ENCODE measurements at places on chromosomes 7 and 10.

GRCh38 chr10:47035171-47035818, 124.1 kb downstream of the PTPN20 start:
- H3K4me1 ChIP-seq, result no peaks in the 10 kb centered on the region
- peaks cover 4% of the 10 kb centered on the region for H3K27me3 ChIP-seq
- DNase-seq, result no peak
- no peak overlapping the region for H3K4me3 ChIP-seq
- no peak overlapping the region for H3K27ac ChIP-seq

DNA sequence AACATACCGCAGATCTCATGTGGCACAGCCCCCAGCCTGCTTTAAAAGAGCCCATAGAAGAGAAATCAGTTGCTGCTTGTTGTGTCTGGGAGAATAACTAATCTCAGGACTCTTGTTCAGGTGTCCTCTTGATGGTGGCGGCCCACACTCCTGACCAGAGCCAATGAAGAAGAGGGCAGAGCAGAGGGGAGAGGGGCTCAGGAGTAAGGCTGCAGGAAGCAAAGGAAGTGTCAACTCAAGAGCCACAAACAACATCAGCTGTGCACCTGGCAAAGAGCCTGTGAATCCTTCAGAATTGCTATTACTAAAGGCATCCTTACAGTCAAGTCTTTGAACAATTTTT, 59.8 kb upstream of the PTN start:
- no peaks in the 10 kb centered on the region for H3K36me3 ChIP-seq
- no peaks in the 10 kb centered on the region for H3K27me3 ChIP-seq
- no peak overlapping the region for H3K4me3 ChIP-seq
- no peak overlapping the region for H3K27ac ChIP-seq
- DNase-seq, result no peak

- H3K27ac ChIP-seq, result peak overlapping the region; percentile 22
- H3K4me3 ChIP-seq, result no peak overlapping the region
- H3K36me3 ChIP-seq, result peaks cover 27% of the 10 kb centered on the region
- peaks cover 9% of the 10 kb centered on the region for H3K4me1 ChIP-seq
Measured at GRCh38 chr7:118194571-118194970, 10.6 kb downstream of the LSM8 start.

DNA sequence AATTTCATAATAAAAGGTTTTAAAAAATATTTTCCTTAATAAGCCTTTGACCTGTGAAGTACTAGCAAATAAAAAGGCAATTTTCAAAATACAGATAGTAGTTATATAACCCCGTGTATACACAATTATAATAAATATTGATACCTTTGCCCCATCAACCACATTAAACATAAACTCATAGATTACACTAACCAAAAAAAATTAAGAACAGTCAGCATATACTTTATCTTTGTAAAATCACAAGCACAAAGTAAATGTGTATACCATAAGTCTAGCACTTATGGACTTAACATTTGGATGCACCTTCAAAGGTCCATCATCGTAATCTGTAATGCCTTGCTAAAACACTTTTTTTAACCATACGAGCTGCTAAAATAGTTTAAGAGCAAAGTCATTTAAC, 123.4 kb downstream of the SNX13 start:
- H3K27me3 ChIP-seq, result no peaks in the 10 kb centered on the region
- no peaks in the 10 kb centered on the region for H3K4me1 ChIP-seq
- peaks cover 20% of the 10 kb centered on the region for H3K36me3 ChIP-seq
- H3K4me3 ChIP-seq, result no peak overlapping the region

DNA sequence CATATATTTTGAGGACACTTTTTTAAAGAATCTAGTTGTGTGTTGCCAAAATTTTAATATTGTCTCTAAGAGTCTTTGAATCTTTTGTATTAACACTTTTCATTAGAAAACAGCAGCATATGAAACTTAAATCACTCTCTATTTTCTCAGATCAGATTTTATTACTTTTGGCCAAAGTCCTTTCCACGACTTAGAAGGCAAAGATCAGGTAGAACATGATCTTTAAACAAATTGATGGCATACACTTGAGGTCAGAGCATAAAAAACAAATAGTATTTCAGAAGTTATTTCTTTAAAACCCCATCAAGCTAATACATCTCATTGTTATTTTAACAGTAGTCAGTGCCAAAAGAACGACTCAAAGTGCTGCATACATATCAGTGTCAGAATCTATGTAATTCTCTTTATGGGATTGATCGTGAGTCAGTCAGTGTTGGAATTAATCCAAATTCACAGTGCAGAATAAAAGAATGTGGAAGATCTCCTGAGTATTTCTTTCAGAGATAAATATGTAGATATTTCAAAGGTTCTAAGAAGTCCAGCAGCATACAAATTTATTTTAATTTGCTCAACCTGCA, 9.6 kb upstream of the AGMO start:
- no peak overlapping the region for H3K4me3 ChIP-seq
- no peak overlapping the region for H3K27ac ChIP-seq
- no peaks in the 10 kb centered on the region for H3K27me3 ChIP-seq
- no peaks in the 10 kb centered on the region for H3K36me3 ChIP-seq
- no peak for DNase-seq
- no peaks in the 10 kb centered on the region for H3K4me1 ChIP-seq

- no peaks in the 10 kb centered on the region for H3K27me3 ChIP-seq
- peaks cover 3% of the 10 kb centered on the region for H3K4me1 ChIP-seq
- H3K36me3 ChIP-seq, result no peaks in the 10 kb centered on the region
- DNase-seq, result no peak
- H3K4me3 ChIP-seq, result no peak overlapping the region
Measured at GRCh38 chr7:20653636-20654035, 38.2 kb downstream of the ABCB5 start.

GRCh38 chr7:50509459-50509858, 55.7 kb downstream of the DDC start:
- H3K4me1 ChIP-seq, result peaks cover 4% of the 10 kb centered on the region
- no peak overlapping the region for H3K27ac ChIP-seq
- DNase-seq, result no peak
- H3K36me3 ChIP-seq, result no peaks in the 10 kb centered on the region
- no peak overlapping the region for H3K4me3 ChIP-seq

- H3K36me3 ChIP-seq, result no peaks in the 10 kb centered on the region
- no peak for DNase-seq
- H3K4me3 ChIP-seq, result no peak overlapping the region
- peaks cover 1% of the 10 kb centered on the region for H3K4me1 ChIP-seq
- no peak overlapping the region for H3K27ac ChIP-seq
- H3K27me3 ChIP-seq, result peaks cover 16% of the 10 kb centered on the region
Measured at GRCh38 chr7:116932566-116932965, 20.7 kb upstream of the ST7 start.

GRCh38 chr10:98246911-98247805, 20.8 kb downstream of the LOXL4 start:
- H3K36me3 ChIP-seq, result peaks cover 48% of the 10 kb centered on the region
- H3K4me3 ChIP-seq, result no peak overlapping the region
- no peaks in the 10 kb centered on the region for H3K27me3 ChIP-seq

DNA sequence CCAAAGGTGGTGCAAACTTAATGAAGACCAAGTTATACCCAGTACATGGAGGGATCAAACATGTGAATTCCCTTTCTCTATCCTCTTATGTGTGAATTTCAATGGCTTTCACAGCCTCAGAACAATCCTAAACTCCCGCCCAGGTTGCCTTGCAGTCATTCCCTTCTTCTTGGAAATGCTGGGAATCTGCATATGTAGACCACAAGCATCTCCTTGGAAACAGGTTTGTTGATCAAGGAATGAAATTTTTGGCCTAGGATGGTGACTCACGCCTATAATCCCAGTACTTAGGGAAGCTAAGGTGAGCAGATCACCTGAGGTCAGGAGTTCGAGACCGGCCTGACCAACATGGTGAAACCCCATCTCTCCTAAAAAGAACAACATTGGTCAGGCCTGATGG, 77.8 kb upstream of the ABI1 start:
- DNase-seq, result no peak
- H3K36me3 ChIP-seq, result no peaks in the 10 kb centered on the region
- peaks cover 2% of the 10 kb centered on the region for H3K27me3 ChIP-seq
- peaks cover 4% of the 10 kb centered on the region for H3K4me1 ChIP-seq
- no peak overlapping the region for H3K4me3 ChIP-seq

DNA sequence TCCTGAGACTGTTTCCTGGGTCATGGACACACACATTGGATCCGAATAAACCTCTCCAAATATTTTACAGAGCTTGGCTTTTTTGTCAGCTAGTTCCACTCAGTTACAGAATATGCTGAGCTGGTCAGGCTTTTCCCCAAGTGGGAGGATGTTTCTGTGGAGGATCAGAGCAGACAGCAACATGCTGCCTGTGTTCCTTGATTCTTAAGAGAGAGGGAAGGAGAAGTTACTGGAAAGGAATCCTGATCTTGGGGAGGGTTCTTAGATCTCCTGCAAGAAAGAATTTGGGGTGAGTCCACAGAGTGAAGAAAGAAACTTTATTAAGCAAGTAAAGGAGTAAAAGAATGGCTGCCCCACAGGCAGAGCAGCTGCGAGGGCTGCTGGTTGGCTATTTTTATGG, 76.8 kb upstream of the RPA3 start:
- peaks cover 41% of the 10 kb centered on the region for H3K36me3 ChIP-seq
- peaks cover 19% of the 10 kb centered on the region for H3K4me1 ChIP-seq
- H3K27ac ChIP-seq, result no peak overlapping the region
- no peaks in the 10 kb centered on the region for H3K27me3 ChIP-seq
- no peak overlapping the region for H3K4me3 ChIP-seq
- no peak for DNase-seq

DNA sequence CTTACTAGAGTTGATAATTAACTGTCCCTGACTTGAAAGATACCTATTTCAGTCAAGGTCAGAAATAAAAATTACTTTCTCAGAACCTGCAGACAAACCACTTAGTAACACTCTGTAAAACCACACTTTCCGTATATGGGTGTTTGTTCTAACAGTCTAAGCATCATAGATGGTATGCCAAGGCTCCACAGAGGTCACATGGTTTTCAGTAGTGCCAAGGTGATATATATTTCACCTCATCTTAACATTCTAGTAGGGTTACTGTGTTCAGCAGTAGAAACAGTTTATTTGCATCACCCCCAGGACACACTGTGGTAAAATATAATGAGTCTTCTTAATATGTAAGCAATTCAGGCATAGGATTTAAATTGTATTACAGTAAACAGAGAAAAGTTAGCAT, 61.5 kb downstream of the KCND2 start:
- H3K27me3 ChIP-seq, result no peaks in the 10 kb centered on the region
- no peak overlapping the region for H3K4me3 ChIP-seq
- H3K27ac ChIP-seq, result no peak overlapping the region
- no peaks in the 10 kb centered on the region for H3K36me3 ChIP-seq

- no peaks in the 10 kb centered on the region for H3K36me3 ChIP-seq
- no peak overlapping the region for H3K4me3 ChIP-seq
- no peak overlapping the region for H3K27ac ChIP-seq
- DNase-seq, result no peak
Measured at GRCh38 chr7:31082017-31082416, 29.9 kb downstream of the ADCYAP1R1 start.

- peaks cover 8% of the 10 kb centered on the region for H3K27me3 ChIP-seq
- no peak overlapping the region for H3K27ac ChIP-seq
- peaks cover 2% of the 10 kb centered on the region for H3K4me1 ChIP-seq
- DNase-seq, result no peak
- H3K4me3 ChIP-seq, result no peak overlapping the region
- H3K36me3 ChIP-seq, result no peaks in the 10 kb centered on the region
Measured at GRCh38 chr10:78553792-78554191, 515.0 kb upstream of the ZMIZ1 start.
